SK-N-SH (cell line): ENCODE measurements at places on chromosomes 2 and 18.

DNA sequence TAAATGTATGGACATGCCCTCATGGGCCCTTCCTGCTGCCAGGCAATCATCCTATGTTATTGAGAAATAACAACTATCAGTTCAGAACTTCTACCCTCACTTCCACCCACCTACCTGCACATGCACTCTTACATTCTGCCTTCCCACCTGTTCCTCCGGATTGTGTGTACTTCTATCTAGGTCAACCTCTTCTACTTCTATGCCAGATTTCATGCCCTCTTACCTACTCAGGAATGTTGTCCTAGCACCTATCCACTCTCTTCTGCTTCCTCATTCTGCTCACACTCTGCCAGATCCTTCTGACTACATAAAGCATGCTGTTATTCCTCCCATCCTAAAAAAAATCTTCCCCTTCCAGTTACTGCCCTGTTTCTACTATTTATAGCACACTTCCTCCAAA, 333.5 kb downstream of the IRS1 start:
- no peaks in the 10 kb centered on the region for H3K36me3 ChIP-seq
- no peak for DNase-seq
- H3K4me3 ChIP-seq, result no peak overlapping the region
- no peak overlapping the region for H3K27ac ChIP-seq
- no peaks in the 10 kb centered on the region for H3K4me1 ChIP-seq
- H3K27me3 ChIP-seq, result no peaks in the 10 kb centered on the region

DNA sequence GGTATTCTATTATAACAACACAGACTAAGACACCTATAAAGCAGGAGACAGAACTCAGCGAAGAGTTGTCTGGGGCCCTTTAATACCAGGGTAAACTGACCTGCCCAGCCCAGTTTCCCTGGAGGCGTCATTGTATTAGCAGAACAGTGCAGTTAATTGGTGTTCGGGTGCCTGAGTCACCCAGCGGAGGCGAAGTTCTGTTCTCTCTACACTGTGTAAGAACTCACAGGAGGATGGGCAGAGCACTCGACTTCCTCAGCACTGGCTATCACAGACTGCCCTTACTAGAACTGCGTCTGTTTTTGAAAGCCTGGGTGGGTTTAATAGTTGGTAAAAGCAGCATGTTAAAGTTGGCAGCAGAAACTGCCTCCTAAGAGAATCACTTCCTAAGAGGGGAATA, 106.5 kb upstream of the ATP8B1 start:
- no peak for DNase-seq
- no peaks in the 10 kb centered on the region for H3K27me3 ChIP-seq
- no peak overlapping the region for H3K4me3 ChIP-seq
- H3K36me3 ChIP-seq, result no peaks in the 10 kb centered on the region

- H3K36me3 ChIP-seq, result no peaks in the 10 kb centered on the region
- DNase-seq, result no peak
- no peak overlapping the region for H3K4me3 ChIP-seq
Measured at GRCh38 chr18:45059695-45060094, 379.0 kb downstream of the SETBP1 start.

GRCh38 chr2:59737299-59737698, 816.2 kb downstream of the BCL11A start:
- H3K36me3 ChIP-seq, result no peaks in the 10 kb centered on the region
- no peak overlapping the region for H3K27ac ChIP-seq
- H3K4me3 ChIP-seq, result no peak overlapping the region
- H3K27me3 ChIP-seq, result no peaks in the 10 kb centered on the region

- peaks cover 12% of the 10 kb centered on the region; the same call in 1 of the 2 replicates for H3K36me3 ChIP-seq
- H3K4me1 ChIP-seq, result peaks cover 6% of the 10 kb centered on the region; the same call in 1 of the 2 replicates
- H3K27me3 ChIP-seq, result no peaks in the 10 kb centered on the region
Measured at GRCh38 chr2:237524631-237525030, 37.6 kb downstream of the MLPH start.

DNA sequence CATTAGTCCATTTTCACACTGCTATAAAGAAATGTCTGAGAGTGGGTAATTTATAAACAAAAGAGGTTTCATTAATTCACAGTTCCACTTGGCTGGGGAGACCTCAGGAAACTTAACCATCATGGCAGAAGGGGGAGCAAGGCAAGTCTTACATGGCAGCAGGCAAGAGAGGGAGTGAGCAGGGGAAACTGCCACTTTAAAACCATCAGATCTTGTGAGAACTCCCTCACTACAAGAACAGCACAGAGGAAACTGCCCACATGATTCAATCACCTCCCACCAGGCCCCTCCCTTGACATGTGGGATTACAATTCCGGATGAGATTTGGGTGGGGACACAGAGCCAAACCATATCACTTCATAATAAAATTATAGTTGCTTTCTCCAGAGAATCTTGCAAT, 365.5 kb upstream of the ID2 start:
- H3K27ac ChIP-seq, result no peak overlapping the region
- H3K4me3 ChIP-seq, result no peak overlapping the region
- DNase-seq, result no peak
- no peaks in the 10 kb centered on the region for H3K27me3 ChIP-seq

GRCh38 chr2:161085149-161085548, 75.1 kb upstream of the TANK start:
- H3K4me3 ChIP-seq, result no peak overlapping the region
- no peaks in the 10 kb centered on the region for H3K27me3 ChIP-seq
- no peak for DNase-seq
- no peak overlapping the region for H3K27ac ChIP-seq

DNA sequence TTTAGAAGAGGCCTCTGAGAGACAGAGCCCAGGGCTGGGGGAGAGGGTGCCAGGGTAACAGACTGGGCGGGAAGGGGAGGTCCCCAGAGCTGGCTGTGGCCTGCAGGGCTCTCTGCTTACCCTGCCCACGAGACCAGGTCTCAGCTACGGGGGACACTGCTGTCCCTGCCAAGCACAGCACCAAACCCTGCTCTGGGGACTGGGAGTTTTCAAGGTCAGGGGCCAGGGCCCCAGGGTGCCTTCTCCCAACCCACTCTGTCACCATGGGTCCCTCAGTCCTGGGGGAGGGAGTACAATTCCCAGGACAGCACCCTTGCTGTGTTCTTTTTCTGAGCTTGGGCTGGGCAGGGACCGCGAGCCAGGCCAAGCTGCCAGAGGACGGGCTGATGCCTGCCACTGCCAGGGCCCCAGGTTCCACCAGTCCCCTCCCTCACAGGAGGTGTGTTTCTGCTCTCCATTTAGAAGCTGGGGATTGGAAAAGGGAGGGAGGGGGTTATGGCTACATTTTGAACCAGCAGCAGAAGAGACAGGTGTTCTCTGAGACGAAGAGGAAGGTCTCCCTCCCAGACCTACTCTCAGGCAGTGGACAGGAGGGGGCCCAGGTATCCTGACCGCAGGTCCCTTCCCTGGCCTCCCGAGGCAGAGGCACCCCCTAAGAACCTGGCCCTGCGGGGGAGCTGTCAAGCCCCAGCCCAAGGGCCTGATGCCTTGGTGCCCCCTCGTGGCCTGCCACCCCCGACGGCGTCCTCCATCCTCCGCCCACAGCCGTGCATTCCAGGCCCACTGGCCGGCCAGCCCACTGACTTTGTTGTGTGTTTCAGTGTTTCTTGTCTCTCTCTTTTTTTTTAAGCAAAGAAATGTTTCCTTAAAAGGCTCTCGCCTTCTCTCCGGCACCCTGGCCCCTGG, 80.4 kb downstream of the TNS1 start:
- H3K27me3 ChIP-seq, result no peaks in the 10 kb centered on the region
- peaks cover 46% of the 10 kb centered on the region for H3K4me1 ChIP-seq
- H3K36me3 ChIP-seq, result no peaks in the 10 kb centered on the region; the same call in 1 of the 2 replicates
- peak overlapping the region; percentile 77 for H3K27ac ChIP-seq
- DNase-seq, result peak; percentile 73

GRCh38 chr2:57876313-57876712, 170.3 kb upstream of the VRK2 start:
- DNase-seq, result no peak
- H3K4me1 ChIP-seq, result no peaks in the 10 kb centered on the region
- H3K27ac ChIP-seq, result no peak overlapping the region
- no peaks in the 10 kb centered on the region for H3K27me3 ChIP-seq

DNA sequence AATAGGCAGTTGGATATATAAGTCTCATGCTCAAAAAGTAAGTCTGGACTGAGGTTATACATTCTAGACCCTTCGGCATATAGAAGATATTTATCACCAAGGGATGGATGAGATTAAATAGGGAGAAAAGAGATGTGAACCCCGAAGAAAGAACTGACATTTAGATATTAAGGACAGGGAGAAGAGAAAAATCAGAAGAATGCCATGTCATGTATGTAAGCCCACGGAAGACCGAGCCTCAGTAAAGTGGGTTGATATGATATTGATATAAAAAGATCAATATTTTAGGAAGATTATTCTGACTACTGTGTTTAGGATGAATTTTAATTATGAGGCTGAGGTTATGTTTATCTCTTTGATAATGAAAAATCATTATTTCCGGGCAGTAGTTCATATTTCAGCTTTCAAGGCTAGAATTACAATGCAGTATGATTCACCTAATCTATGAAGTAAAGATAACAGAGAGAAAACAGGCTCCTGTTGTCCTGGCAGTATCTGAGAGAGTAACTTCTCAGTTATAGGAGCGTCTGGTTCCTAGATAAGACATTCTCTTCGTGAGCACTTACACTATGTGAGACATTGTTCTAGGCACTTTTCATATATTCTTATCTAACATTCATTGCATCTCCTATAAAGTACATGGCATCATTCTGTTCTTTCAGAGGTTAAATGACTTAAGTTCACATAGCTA, 83.0 kb downstream of the UBR3 start:
- H3K27me3 ChIP-seq, result no peaks in the 10 kb centered on the region
- no peak overlapping the region for H3K4me3 ChIP-seq
- peak; percentile 36 for DNase-seq
- H3K27ac ChIP-seq, result no peak overlapping the region
- H3K4me1 ChIP-seq, result no peaks in the 10 kb centered on the region; the same call in 1 of the 2 replicates
- peaks cover 49% of the 10 kb centered on the region for H3K36me3 ChIP-seq

DNA sequence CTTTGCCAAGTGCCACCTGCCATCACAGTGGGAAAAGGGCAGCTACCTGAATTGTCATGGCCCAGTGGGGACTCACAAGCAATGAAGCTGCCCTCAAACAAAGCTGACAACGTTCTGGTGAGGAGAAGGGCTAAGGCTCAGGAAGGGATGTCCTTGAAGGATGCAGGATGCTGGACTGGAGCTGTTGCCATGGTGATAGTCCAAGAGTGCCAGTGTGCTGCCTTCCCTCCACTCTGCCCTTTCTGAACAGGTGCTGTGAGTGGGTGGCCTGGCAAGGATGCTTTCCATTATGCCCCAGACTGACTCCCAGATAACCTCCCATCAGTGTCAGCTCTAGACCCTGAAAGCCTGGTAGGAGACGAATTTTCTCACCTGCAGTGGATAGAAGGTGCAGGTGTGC, 137.8 kb upstream of the GYPC start:
- no peak for DNase-seq
- H3K4me1 ChIP-seq, result no peaks in the 10 kb centered on the region
- no peak overlapping the region for H3K27ac ChIP-seq
- no peaks in the 10 kb centered on the region for H3K36me3 ChIP-seq
- no peak overlapping the region for H3K4me3 ChIP-seq
- H3K27me3 ChIP-seq, result no peaks in the 10 kb centered on the region
